ENCODE measurements at places on chromosomes 1 and 21.

GRCh38 chr1:245698860-245699259 is 544.1 kb downstream of the KIF26B start:
- DNase-seq, result no peak

- no peak for DNase-seq
Observed at GRCh38 chr1:37995751-37996345, 6.0 kb upstream of the SF3A3 start.

GRCh38 chr1:234589854-234590620 is 19.9 kb downstream of the IRF2BP2 start:
- no peak for DNase-seq

- no peak for DNase-seq
Observed at GRCh38 chr21:15825700-15826099, 95.9 kb downstream of the USP25 start.

DNA sequence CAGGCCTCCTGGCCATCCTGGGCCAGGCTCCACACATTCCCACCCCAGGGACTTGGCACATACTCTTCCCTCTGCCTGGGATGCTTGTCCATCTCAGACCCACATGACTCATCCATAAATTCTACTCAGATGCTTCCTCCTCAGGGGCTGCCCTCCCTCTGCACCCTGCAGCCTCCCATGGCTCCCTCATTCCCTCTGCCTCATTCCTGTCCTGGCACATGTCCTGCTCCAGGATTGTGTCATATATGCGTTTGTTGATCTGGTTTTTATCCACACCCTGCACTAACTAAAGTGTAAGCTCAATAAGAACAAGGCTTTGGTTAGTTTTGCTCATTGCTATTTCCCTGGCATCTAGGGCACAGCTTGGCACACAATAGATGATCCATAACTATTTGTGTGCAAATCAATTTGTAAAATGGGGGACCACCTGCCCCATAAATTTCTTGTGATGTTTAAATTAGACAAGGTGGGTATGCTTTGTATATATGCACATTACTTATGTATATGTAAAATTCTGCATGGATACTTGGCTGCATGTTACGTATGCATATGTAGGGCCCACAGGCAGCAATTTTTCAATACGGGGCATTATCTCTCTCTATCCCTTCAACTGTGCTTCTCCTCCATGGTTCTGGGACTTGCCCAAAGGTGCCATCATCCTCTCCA is 191.4 kb downstream of the PTPRU start:
- DNase-seq, result no peak

DNA sequence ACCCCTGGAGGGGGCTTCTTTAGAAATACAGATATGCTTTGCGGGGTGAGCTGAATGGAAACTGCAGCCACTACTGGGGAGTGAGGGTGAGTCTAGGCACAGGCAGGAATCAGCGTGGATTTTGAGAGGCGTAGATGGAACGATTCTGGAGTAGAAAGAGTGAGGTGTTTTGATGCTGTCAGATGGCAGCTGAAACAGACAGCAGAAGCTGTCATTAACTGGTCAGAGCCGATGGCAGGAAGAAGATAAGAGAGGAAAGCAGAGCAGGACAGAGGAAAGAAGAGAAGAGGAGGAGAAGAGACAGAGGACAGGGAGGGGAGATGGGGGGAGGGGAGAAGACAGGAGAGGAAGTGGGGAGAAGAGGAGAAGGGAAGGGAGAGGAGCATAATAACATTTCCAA is 138.5 kb downstream of the LRIG2 start:
- no peak for DNase-seq
